CD4-positive, alpha-beta T cell treated with Interleukin-17A for 1 hour (primary cell): ENCODE measurements at places on chromosomes 2 and 18.

- DNase-seq, result no peak
Observed at GRCh38 chr18:26556573-26556972, 8.2 kb upstream of the KCTD1 start.

DNA sequence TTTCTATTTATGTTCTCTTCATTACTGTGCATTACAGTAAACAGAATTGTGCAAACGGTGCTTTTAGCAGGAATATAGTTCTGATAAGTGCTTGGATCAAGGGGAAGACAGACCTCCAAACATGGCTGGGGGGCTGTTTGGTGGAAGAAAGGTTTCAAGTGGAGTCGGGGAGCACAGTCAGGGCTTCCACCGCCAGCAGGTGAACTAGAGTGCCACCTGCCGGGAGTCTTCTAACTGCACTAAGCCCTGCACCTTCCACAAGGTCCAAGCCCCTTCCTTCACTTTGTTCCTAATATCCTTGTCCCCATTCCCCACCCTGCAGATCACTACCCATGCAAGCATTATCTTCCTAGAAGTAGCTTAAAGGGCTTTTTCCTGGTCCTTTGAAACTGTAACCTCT lies 11.1 kb downstream of the ONECUT2 start:
- no peak for DNase-seq

GRCh38 chr2:237503201-237503600 lies 16.1 kb downstream of the MLPH start:
- DNase-seq, result no peak

GRCh38 chr2:231364961-231365810 lies 30.3 kb upstream of the B3GNT7 start:
- no peak for DNase-seq

- DNase-seq, result no peak
Observed at GRCh38 chr2:6932206-6932605, 15.0 kb downstream of the RNF144A start.

- no peak for DNase-seq
Observed at GRCh38 chr2:126849486-126849885, 49.2 kb upstream of the TEX51 start.

- no peak for DNase-seq
Observed at GRCh38 chr2:112940859-112941625, 30.1 kb downstream of the IL37 start.

- DNase-seq, result no peak
Observed at GRCh38 chr2:178628605-178629004, 148.3 kb downstream of the PLEKHA3 start.

GRCh38 chr2:80830891-80831290 lies 526.3 kb upstream of the LRRTM1 start:
- DNase-seq, result no peak

GRCh38 chr2:56475191-56475590 lies 291.4 kb downstream of the CCDC85A start:
- DNase-seq, result no peak

DNA sequence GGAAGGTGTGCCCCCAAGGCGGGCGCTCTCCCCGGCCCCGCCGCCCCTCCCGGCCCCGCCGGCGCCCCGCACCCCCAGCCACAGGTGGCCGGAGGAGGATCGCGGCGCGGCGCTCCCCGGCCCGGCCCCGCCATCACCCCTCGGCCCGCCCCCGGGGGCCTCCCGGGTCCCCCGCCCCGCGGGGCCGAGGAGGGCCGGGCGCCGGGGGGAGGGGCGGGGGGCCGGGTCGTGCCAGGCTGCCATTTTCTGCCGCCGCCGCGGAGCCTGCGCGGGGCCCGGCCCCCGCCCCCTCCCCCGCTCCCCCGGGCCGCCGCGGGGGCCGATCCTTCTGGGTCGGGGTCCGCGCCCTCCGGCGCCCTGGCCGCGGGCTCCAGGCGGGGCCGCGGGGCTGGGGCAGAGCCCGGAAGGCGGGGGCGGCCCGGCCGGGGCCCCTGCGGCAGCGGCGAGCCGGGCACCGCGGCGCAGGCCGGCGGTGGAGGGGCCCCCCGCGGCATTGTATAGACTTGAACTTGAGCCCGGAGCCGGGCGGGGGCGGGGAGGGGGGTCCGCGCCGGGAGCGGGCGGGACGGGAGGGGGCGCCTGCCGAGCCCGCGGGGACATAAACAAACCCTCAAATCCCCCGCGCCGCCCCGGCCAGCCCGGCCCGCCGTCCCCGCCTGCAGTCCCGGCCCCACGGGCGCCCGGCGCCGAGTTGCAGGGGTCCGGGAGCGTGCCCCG lies 556 bp downstream of the DNMT3A start:
- no peak for DNase-seq

DNA sequence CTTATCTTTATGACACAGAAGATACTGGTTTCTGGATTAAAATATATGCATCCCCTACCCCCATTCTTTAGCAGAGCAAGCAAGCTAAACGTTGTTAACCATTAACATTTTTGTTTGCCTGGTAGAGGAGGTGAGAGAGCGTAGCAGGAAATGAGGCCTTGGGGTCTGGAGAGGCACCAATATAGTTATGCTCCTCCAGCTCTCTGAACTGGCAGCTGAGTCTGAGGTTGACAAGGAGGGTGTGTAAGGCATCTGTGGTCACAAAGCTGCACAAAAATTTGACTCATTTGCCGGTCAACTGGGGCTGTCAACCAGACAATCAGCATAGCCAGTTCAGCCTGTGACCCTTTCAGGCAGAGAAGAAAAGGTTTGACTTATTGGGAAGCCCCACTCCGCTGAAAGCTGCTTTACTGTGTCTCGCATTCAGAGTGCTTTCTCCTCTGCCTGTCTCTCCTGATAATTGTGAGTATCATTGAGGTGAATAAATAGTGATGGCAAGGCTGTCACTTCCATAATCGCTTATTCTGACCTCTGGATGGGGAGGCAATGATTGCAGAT lies 647.5 kb upstream of the SETBP1 start:
- no peak for DNase-seq

DNA sequence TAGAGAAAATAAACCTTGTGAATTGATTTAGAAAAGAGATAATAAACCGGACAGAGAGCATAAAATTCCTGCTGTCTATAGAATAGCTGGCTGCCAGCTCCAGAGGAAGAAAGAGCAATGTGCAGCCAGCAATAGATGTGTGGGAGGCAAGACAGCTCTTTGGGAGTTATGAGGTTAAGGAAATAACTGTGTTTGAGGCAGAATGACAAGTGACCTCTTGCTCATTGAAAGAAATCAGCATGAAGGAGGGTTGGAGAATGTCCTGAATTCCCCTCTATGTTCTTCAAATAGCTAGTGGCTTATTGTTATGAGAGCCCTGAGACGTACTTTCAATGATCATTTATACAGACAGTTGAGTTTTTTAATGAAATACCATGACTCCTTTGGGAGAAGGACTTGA lies 1009.9 kb upstream of the NXPH2 start:
- DNase-seq, result no peak

DNA sequence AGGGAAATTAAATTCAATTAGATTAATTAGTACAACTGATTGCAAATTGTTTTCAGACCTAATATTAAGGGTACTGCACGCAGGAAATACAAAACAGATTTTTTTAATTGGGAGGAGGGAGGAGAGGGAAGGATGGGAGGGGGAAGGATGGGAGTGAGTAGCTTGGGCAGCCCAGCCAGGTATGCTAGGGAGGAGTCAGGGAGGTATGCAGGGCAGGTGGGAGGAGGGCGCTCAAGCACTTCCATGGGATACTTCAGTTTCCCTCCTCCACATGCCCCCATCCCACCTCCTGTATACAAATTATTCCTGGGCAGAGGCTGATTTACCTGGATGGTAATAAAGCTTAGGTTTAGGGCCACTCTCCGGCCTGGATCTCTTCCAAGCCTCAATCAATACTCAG lies 76.6 kb upstream of the CAPN13 start:
- DNase-seq, result no peak
